Fibroblast of the conjunctiva (primary cell): ENCODE measurements at places on chromosomes 2 and 18.

DNA sequence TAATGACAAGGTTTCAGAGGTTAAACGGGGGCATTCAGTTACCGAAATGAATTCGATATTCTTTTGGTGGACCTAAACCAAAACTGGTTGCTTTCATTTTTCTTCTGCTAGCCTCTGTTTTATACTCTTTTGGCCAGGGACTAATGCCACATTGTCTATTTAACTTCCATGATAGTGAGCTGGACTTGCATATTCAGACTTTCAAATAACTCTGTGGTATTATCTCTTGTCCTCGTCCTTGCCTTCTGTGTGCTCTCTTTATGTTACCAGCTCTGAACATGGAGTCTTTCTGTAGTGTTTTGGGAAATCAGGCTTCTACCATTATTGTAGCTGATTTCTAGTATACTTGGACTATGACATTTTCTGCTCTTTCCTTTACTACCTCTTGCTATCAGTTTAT is 75.1 kb downstream of the CCDC102B start:
- DNase-seq = no peak

DNA sequence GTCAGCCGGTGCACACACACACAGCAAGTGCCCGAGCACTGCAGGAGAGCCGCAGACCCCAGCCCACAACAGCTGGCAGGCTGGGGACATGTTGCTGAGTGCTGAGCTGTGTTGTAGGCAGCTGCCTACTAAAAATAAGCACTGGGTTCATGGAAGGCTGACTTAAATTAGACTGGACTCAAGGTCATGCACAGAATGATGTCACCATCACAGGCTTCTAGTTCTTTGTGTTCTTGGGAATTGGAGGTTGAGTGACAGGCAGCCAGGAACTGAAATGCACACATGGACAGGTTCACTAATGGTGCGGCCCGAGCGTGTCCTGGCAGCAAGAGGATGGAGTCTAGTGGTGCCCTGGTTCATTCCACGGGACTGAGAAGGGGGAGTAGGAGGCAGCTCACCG is 71.3 kb downstream of the VWA3B start:
- no peak for DNase-seq

GRCh38 chr18:57207124-57207916 is 60.4 kb downstream of the BOD1L2 start:
- DNase-seq = no peak

- DNase-seq = no peak
These were observed 90.2 kb downstream of the NCK2 start for GRCh38 chr2:105834931-105835330.

DNA sequence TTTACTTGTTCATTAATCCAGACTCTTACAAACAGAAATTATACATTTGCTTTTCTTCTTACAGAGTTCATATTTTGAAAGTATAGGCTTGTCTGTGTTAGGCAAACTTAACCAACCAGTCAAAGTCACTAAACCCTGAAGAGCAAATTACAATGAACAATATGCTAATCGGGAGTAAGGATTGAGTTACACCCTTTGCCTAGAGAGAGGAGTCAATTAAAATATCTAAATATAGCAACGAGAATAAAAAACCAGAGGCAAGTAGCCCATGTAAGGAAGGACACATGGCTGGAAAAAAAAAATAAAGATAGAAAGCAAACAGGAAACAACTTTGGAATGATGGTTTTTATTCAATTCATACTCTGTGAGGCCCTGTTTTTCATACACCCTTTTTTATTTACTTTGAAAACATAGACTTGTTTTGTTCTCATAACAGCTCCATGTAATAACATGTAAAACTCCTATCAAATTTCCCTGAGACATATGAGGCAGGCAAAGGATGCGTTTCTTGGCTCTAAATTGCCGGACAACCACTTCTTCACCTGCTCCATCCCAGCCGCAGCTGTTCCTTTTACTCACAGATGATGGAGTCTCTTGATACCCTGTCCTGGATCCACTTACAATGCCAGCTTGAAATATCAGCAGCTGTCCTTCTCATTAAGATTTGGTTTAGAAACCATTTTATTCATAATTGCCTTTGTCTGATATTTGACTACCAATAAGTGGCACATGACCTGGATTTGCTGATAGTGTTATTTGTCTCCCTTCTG is 767.7 kb upstream of the GCFC2 start:
- no peak for DNase-seq

- no peak for DNase-seq
These were observed 75.4 kb downstream of the FHOD3 start for GRCh38 chr18:36372903-36373311.

GRCh38 chr2:66897691-66898150 is 462.8 kb downstream of the MEIS1 start:
- DNase-seq = no peak

- DNase-seq = peak; percentile 30
These were observed 25.5 kb downstream of the RMC1 start for GRCh38 chr18:23528580-23529472.

GRCh38 chr18:48902856-48903601 is 47.7 kb downstream of the SMAD7 start:
- peak; percentile 28 for DNase-seq

GRCh38 chr2:207704078-207704477 is 7.4 kb upstream of the CCNYL1 start:
- no peak for DNase-seq

DNA sequence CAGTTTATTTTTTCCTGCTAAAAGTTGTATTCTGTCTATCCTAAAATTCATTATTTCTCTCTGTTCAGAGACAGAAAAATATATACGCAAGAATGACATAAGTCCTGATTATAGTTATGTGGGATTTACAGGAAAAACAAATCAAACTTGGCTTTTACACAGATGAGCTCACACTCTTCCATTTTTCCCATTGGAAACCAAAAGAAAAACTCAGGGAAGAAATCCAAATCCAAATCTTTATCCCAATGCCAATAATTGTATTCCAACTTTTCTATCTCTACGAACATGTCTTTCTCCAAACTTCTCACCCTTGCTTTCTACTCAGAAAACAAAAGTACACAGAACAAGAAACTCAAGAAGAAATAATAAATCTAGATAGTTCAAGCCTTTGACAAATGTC is 249.1 kb upstream of the TMEFF2 start:
- DNase-seq = no peak

DNA sequence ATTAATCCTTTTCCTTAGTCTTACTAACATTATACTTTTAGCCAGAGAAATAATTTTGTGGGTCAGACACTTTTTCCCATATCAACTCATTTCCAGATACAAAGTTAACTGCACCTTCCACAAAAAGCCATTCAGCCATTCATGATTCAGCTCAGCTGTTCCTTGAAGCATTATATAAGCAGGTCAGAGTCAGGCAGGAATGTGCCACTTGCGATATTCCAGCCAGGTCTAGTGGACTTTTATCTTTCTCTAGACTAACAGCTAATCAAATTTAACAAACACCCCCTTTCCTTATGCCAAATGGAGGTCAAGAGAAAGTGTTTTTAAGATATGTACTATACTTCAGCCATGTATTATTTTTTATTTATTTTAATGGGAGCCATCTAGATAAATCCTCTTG is 75.6 kb upstream of the EPB41L3 start:
- no peak for DNase-seq

DNA sequence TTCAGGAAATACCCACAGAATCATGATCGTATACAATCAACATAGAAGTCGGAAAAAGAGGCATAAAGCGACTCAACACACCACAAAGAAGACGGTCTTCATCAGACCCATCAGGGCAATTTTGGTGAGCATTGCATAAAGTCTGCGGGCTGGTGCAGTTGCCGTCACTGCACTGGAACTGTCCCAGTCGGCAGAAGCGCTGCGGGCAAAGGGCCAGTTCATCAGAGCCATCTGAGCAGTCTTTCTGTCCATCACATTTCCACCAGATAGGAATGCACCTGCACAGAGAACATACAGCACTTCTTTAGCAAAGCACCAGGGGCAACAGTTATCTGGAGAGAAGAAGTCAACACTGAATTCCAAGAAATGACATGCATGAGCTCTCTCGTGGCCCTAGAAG is 105.7 kb downstream of the DHRS9 start:
- no peak for DNase-seq

DNA sequence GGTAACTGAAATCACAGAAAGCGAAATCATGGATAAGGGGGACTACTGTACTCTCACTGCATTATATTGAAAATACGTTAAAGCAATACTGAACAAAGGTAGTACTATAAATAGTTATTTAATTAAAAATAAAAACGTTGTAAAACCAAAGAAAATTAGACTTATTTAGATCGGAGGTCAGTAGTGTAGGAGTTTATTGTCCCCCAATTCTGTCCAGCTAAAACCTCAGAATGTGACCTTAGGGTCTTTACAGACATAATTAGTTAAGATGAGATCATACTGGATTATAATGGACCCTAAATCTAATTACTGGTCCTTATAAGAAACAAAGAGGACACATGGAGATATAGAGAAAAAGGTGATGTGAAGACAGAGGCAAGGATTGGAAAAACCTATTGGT is 95.3 kb downstream of the PHLPP1 start:
- DNase-seq = no peak

- no peak for DNase-seq
These were observed 171.6 kb downstream of the PIK3C3 start for GRCh38 chr18:42126586-42126985.

DNA sequence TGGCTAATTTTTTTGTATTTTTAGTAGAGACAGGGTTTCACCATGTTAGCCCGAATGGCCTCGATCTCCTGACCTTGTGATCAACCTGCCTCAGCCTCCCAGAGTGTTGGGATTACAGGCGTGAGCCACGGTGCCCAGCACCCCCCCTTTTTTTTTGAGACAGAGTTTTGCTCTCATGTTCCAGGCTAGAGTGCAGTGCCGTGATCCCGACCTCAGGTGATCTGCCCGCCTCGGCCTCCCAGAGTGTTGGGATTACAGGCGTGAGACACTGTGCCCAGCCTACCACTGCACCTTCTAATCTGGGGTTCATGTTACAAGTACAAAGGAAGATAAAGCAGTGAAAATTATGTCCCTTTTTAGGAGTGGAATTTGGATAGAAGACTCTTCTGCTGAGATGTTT is 41.5 kb upstream of the CABLES1 start:
- no peak for DNase-seq

DNA sequence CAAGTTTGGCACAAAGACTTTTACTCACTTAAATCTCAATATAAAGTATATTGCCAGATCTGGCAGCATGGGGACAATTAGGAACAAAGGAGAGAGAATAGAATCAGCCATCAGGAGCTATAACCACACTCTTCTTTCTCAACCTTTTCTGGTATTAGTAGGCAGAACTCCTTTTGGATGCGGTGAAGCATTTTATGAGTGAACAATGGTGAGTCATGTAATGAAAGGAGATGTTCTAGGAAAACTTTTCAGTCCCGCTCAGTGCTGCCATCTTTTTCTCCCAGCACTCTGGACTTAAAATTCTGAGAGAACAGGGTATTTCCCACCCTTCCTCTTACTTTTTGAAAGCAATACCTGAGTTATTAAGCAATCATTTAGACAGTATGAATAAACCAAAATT is 32.2 kb downstream of the PLEKHA3 start:
- no peak for DNase-seq

GRCh38 chr2:16069663-16069932 is 129.2 kb downstream of the MYCN start:
- no peak for DNase-seq

GRCh38 chr2:104847586-104848160 is 6.2 kb upstream of the POU3F3 start:
- no peak for DNase-seq

GRCh38 chr2:239536186-239536585 is 135.4 kb upstream of the HDAC4 start:
- no peak for DNase-seq

DNA sequence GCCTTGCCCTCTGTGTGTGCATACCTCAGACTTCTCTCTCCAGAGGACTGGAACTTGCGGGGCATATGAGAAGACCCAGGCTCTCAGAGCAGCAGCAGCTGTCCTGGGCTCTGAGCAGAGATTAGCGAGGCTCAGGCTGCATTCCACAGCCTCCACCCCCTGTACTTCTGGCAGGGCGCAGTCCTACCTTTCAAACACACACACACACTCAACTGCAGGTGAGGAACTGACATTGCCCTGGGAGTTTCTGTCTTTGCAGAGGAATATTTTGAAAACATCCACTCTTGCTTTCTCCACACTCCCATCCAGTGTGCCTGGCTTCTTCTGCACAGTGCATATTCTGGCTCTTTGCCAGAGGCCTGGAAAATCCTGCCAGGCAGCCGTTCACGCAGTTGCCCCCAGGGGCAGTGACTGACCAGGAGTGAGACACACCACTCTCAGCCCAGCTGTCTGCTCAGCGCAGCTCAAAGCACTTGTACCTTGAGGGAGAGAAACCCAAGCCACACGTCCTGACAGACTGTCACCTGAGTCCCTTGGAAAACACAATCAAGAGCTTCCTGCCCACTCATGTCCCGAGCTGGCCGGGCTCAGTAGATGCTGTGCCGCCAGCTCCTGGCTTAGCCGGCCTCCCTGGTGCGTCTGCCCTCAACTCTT is 460.8 kb downstream of the RNF144A start:
- no peak for DNase-seq

DNA sequence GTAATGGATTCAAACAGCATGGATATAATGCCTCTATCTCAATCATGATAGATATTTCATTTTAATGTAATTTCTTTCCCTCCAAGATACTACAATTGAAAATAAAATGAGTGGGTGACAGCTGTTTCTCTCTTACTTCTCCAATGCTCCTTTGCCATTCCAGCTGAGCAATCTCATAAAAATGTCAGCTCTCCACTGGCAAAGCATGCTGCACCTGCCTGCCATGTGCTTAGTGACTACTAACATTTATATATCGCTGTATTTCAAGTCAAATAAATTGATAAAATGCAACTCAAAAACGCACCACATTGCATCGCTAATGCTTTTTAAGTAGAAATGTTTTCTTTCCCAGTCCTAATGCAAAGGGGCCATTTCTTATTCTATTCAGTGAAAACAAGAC is 1093.9 kb downstream of the CBLN2 start:
- DNase-seq = no peak

DNA sequence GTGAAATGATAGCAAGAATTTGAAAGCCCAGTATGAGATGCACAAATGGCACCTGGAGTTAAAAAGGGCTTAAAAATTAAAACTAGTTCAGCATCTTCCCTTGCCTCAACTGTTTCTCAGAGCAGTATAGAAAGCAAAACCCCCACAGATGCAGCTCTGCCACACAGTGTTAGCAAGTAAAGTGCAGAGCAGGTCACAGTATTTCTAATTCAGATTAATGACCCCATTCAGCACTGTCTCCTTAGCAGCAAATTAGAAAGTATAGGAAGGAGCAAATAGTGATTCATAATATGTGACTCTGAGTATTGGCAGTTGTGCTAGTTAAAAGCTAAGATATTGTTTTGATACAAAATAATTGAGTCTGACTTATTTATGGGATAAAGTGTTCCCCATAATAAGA is 73.8 kb upstream of the CCDC85A start:
- no peak for DNase-seq

DNA sequence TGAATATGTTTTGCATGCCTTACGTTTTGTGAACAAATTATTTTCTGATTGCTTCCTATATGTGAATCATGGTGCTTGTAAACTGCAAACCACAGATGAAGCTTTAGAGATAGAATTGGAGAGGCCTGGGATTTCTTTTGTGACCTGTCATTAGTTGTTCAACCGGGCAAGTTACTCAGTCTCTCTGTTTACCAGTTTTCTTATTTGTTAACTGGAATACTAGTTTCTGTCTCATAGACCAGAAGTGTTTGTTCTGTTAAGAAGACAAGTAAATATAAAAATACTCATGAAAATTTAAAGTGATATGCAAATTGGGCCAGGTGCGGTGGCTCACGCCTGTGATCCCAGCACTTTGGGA is 27.3 kb downstream of the DGKD start:
- no peak for DNase-seq

- DNase-seq = peak; percentile 59
These were observed 47.0 kb downstream of the IWS1 start for GRCh38 chr2:127479219-127479825.
